NCI-H2081 treated with DMSO at 0.1 percent for 48 hours (cell line): ENCODE measurements at places on chromosomes 3 and 15.

DNA sequence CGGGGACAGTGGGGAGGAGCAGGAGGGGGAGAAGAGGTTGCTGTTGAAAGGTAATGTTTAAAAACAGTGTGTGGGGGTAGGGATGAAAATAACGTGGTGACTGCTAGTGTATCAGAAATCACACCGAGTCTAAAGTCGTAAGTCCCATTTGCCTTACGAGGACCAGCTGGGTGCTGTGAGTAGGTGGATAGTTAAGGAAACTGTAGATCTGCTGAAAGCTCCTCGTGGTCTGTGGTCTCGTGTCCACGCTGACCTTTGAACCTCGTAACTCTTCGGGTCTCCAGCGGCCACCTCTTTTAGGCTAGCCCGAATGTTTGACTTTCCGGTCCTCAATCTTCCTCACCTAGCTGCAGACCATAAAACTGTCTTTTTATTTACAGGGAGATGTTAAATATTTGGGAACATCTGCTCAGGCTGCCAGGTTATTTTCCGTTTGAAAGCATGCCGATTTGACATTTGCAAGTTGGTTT, 29.3 kb upstream of the ST3GAL6 start:
- no peak for DNase-seq

GRCh38 chr3:118688396-118688884, 346.2 kb downstream of the IGSF11 start:
- no peak for DNase-seq

DNA sequence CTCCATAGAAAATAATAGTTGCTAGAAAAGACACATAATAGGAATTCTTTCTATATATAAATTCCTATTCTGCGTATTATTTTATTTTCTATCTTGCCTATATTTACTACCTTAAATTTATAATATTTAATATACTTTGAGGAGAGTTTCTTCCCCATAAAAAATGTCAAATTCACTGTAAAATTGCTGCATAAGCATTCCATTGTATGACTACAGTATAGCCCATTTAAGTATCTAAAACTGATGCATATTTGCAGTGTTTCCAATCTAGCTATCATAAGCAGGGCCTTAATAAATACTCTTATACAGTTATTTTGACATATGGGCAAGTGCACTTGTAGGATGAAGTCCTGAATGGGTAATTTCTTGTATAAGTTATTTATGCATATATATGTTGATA, 1088.6 kb upstream of the EPHA6 start:
- DNase-seq, result no peak

DNA sequence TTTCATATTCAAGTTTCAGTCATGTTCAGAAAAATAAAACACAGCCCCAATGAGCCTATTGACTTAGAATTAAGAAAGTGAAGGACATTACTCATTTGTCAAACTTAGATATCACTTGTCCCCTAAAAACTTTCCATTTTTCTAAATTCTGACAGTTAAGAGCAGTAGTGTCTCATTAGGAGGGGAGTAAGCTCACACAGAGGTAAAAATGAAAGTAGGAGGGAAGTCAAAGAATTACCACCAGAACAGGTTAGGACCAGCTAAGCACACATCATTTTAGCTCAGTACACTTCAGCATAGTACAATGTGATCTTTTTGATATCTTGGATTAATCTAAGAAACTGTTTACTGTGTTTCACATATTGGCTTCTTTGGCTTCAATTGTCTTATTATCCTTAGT, 64.3 kb downstream of the OSTN start:
- no peak for DNase-seq

DNA sequence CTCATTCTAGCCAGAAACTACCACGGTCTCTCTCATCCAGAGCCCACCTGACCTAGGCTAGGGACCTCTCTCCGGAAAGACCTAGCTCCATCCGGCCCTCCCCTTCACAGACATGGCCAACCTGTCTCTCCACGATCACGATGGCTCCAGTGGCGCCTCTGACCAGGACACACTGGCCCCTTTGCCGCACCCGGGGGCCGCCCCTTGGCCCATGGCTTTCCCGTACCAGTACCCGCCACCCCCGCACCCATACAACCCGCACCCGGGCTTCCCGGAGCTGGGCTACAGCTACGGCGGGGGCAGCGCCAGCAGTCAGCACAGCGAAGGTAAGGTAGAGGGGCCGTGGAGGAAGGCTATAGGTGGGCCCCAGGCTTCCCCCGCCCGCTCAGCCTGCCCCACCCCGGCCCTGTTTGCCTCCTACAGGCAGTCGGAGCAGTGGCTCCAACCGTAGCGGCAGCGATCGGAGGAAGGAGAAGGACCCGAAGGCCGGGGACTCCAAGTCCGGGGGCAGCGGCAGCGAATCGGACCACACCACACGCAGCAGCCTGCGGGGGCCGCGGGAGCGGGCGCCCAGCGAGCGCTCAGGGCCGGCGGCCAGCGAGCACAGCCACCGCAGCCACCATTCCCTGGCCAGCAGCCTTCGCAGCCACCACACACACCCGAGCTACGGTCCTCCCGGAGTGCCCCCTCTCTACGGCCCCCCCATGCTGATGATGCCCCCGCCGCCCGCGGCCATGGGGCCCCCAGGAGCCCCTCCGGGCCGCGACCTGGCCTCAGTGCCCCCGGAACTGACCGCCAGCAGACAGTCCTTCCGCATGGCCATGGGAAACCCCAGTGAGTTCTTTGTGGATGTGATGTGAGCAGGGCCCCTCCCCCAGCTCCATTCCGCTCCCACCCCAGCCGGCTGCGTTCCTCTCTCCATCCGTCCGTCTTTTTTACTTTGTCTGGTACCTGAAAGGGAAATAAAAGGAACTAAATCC, 4.5 kb upstream of the AP2M1 start:
- no peak for DNase-seq

DNA sequence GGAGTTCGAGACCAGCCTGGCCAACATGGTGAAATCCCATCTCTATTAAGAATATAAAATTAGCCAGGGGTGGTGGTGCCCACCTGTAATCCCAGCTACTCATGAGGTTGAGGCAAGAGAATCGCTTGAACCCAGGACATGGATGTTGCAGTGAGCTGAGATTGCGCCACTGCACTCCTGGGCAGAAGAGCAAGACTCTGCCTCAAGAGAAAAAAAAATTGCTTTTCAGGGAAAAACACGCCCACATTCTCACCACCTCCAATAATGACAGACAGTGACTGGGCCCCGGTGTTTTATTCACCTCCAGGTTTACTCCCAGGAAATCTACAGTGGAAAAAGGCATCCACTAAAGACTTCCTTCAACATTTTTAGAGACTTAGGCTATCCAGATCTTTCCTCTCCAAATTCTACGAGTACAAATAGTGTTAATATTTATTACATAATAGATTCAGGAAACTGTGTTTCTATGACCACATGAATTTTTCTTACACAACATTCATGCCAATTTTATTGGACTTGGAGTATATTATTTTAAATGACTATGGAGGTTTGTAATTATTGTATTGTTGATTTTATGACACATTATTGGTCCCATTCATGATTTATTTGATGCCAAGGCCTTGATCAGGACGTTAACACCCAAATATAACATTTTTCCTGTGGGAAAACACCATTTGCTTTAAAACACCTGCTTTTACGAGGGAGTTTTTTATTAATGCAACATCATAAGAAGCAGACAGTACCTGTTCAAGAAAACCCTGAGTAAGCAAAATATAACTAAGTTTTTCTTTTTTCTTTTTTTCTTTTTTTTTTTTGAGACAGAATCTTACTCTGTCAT, 26.6 kb downstream of the IGF2BP2 start:
- DNase-seq, result no peak

DNA sequence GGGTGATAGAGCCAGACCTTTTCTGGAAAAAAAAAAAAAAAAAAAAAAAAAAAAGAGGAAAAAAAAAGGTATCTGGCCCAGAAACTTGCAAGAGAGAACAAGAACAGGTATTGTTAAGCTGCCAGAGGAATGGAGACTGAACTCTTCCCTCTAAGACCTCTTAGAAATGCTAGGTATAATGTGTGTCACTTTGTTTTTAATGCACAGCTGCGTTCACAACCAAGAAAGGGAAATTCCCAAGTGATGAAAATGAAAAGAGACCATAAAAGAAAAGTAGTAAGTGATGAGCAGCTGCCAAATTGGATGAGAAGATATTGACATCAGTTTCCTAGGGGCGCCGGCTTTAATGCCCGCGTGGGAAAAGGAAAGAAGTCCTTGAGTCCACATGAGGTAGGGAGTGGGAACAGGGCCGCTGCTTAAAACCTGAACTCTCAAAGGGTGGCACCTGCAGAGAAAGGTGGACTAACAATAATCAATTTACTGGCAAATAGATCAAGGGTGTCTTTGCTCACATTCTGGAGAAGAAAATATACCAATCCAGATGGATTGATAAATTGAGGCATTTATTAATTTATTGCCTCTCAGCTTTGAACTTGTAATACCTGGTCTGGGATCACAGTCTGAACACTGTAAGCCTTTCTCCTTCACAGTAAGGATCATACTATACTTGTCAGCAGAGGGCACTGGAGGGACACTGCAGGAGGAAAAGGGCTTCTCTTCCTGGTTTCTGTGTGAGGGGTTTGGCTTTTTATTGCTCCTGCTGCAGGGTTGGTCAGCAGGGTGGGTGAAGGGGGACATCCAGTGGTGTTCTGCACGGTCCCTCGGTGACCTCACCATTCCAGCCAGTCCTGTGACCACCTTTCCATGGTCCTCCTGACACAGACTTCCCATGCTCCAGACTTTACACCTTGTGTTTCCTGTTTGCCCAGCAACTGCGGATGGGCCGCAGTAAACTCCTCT, 131.6 kb downstream of the AQP9 start:
- DNase-seq, result no peak

DNA sequence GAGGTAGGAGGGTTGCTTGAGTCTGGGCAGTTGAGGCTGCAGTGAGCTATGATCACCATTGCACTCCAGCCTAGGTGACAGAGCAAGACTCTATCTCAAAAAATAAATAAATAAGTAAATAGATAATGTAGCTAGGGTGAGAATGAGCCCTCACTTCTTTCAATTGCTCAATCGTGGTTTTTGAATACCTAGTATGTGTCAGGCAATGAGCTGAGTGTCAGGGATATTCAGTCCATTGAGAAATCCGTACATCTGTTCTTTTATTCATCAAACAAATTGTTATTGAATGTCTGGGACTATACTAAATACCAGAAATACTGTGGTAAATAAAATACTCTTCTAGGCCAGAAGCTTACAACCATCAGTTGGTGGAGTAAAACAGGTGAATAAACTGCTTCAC, 6.2 kb upstream of the ZNF148 start:
- no peak for DNase-seq

DNA sequence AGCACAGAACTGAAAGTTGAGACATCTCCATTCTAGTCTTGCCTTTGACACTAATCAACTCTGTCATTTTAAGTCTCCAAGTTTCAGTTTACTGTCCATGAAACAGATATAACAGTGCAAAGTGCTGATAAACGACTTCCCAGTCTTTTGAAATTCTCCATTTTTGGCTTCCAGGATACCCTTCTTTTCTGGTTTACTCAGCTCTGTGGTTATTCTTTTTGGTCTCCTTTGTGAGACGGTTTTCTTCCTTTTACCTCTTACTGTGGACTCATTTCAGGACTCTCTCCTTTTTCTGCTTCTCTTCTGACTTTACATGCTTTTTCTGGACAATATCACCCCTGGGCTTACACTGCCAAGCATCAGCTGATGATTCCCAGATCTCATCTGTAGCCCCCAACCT, 18.9 kb downstream of the SST start:
- DNase-seq, result no peak

DNA sequence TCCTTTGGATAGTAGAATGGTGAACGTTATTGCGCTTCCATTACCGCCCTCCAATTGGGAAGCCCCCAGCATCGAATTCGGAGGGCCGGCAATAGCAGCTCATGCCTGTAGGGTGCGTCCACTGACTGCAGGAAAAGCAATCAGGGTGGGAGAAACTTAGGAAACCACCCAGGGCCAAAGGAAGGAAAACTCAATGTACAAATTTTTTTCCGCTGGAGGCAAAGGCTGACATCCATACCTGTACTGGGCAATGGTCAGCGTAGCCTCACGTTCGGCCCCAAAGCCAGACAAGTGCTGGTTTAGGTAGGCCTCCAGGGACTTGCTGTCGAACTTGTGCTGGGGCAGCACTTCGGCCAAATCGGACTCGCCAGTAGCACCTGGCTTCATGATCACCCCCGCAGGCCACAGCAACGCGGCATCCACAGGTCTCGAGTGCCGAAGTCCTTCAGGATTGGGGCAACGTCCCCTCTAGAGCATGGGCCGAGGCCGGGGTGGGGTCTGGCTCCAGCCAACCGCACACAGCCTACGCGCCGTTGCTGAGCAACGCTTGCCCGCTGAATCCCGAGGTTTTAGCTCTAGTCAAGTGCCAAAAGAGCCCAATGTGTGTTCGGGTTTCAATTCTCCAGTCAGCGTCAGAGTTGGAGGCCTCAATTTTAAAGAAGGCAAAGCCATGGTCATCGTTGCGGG, at the start of gene ACAD11:
TSS of gene ACAD11 (minus strand) at position 445 of the 687 bp plus-strand sequence. CDS start at position 387, 58 bp downstream.
- peak; percentile 49 for DNase-seq

DNA sequence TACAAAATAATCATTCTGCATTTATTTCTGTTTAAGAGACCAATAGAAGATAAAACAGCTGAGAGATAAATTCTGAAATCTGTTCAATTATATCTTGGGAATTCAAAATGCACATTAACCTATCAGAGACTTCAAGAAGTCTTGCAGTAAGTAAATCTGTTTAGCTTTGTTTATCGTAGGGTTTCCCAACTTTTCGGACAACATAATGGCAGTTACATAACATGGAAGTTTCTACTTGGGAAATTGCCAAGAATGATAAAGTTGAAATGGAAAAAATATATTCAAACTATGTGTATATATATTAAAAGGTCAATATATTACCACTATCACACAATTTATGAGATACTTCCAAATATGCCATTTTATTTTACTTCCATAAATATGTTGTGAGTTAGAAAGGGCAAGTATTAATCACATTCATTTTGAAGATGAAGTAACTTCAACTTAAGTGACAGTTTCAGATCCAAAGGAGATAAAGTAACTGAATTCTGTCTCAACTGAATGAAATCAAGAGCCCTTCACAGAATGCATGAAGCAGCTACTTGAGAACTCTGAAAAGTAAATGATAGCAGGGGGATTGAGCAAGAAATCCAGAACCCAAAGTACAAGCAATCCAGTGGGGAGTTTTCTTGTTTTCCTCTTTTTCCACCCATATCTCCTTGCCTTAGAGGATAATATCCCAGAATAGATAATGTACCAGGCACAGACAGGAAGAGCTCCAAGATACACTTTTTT, 108.8 kb downstream of the PLOD2 start:
- DNase-seq, result no peak

DNA sequence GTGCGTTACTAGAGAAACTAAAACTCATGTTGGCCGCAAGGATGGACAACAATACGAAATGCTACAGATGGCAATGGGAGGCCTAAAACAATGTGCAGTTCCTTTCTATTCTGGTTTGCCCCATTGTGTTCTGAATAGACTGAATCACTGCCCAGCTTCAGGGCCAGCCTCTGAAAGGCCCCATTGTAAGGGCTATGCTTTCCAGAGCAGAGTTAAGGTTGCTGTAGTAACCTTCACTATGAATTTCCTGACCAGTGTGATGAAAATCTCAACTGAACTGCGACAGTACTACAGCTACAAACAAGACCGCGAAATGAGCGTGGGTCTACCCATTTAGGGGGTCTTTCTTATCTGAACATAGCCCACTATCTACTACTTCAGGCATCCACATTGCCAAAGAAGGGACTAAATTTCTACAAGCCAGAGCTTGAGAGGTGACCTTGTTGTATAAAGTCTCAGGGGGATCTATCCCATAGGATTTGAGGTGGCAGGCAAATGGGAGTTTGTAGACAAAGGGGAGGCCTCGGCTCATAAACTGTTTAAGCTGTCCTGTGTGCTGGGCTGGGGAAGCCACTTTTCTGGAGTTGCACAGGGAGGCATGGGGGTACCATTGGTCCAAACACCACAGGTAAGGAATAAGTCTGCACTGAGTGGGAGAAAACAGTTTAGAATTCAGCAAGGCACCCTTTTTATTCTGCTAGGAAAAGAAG, 80.1 kb downstream of the MYO1E start:
- DNase-seq, result no peak

- DNase-seq, result no peak
Observed at GRCh38 chr3:143769616-143770015, 78.7 kb downstream of the SLC9A9 start.
